EH (cell line): ENCODE measurements at places on chromosomes 1 and 21.

DNA sequence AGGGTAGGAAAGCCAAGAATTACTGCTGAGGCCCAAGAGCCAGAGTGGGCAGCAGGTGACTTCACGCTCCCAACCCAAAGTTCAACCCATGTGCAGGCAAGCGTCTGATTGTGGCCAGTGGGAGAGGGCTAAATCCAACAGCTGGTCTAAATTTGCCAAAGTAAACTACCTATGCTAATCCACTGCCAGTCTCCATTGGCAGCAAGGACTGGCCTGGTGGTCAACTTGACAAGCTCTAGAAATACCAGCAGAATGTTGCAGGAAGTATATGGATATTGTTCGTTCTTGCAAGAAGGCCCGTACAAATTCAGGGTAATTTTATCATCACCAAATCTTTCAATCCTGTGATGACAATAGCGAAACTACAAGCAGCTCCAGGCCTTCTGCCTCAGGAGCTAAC is 1.5 kb downstream of the TMEM63A start:
- no peak for DNase-seq

- no peak for DNase-seq
These were observed 898.6 kb downstream of the AMY1C start for GRCh38 chr1:104648269-104648691.

DNA sequence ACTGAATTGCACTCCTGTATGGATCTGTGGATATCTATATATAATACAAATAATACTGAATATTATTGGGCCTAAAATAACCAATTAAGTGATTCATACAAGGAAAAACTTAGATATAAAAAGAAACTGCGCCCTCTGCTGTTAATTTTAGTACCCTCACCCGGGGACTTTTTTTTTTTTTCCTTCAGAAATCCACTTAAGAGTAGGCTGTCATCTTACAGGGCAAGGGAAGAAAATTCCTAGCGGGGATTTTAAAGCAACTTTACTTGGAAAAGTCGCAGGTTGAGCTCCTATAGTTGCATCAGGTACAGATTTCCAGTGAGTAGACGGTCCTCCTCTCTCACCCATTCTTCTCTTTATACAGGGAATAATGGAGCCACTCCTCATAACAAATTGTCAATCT is 1.3 kb downstream of the NTNG1 start:
- DNase-seq, result peak; percentile 58

DNA sequence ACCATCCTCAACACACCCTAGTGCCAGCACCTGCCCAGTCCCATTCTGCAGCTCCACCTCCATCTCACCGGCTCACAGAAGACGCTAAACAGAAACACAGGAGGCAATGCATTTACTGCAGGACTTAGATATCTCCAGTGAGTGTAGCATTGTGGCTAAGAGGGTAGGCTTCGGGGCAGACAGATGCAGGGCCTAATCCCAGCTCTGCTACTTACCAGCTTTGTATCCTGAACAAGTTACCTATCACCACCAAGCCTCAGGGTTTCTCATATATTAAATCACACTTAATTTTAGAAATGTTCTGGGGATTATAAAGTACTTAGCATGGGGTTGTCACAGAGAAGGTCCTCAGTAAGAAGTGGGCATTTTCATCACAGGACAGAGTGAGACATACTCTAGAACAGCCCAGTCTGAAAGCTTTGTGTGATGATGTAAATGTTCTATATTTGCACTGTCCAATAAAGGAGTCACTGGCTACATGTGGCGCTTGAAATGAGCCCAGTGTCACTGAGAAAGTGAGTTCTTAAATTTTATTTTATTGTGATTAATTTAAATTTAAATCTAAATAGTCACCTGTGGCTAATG is 149.3 kb upstream of the C8B start:
- DNase-seq, result no peak

GRCh38 chr1:24896176-24896575 is 33.9 kb downstream of the RUNX3 start:
- DNase-seq, result no peak

DNA sequence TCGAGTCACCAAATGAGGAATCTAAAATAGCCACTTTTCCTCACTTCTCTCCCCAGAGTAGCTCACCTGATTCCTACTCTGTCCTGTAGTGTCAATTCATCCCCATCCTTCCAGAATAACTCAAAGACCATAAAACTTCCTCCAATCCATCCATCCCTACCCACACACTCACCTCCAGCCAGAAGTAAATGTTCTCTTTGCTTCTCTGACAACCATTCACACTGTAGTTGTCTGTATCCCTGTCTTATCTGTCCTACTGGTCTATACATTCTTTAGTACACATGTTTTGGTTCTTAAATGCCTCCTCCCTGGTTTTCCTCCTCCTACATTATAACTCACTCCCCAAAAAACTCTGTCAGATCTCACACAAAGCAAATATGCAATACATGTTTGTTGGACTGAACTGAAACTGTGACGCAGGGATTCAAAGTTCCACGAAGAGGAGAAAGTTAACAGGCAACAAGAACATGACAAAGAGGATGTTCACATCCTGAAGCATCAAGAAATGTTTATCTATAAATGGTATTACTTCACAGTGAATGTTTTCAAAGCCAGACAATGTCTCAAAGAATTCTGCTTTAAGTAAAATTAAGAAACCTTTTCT is 11.0 kb downstream of the TP53BP2 start:
- DNase-seq, result peak; percentile 86
